ENCODE measurements at places on chromosomes 12 and 14. TPM values are rescaled to one million over a fixed set of nuclear protein-coding genes. Genes with fewer than 3 reads are reported as not detected.

DLGAP5 gene
- total RNA-seq, result under 0.01 TPM

ACVRL1 gene
- total RNA-seq, result 7.5 TPM

PHLDA1 gene
- total RNA-seq, result 4.5 TPM

CRIP1 gene
- total RNA-seq, result 1.4 TPM

AMHR2 gene
- 0.89 TPM for total RNA-seq

HNRNPC gene
- total RNA-seq, result 384 TPM
